ENCODE measurements at places on chromosomes 16 and 17. TPM values are rescaled to one million over a fixed set of nuclear protein-coding genes. Genes with fewer than 3 reads are reported as not detected.

GRCh38 chr17:39094607-39095308, 56.7 kb downstream of the PLXDC1 start:
- H3K4me1 ChIP-seq = peaks cover 15% of the 10 kb centered on the region
- no peaks in the 10 kb centered on the region for H3K27me3 ChIP-seq
- peak overlapping the region; percentile 42 for H3K27ac ChIP-seq

DNA sequence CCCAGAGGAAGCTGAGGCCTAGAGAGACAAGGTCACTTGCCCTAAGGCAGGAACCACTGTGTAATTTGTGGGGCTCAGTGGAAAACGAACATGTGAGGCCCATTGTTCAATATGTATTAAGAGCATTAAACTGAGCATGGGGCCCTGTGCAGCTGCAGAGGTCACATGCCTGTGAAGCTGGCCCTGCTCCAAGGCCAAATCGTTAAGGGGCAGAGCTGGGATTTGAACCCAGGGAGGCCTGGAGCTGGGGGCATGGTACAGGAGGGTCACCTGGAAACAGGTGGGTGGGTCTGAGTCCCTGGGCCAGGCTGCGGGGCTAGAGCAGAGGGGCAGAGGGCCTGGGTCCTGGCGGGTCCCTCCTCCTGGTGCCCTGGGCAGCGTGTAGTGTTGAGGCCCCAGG, 19.7 kb downstream of the C16orf74 start:
- H3K27ac ChIP-seq = no peak overlapping the region
- H3K36me3 ChIP-seq = no peaks in the 10 kb centered on the region
- no peak overlapping the region for H3K4me3 ChIP-seq
- DNase-seq = no peak
- no peaks in the 10 kb centered on the region for H3K27me3 ChIP-seq

- no peak overlapping the region for H3K27ac ChIP-seq
- no peaks in the 10 kb centered on the region for H3K36me3 ChIP-seq
- DNase-seq = no peak
- no peaks in the 10 kb centered on the region for H3K27me3 ChIP-seq
Observed at GRCh38 chr17:2835780-2836179, 39.5 kb downstream of the RAP1GAP2 start.

DNA sequence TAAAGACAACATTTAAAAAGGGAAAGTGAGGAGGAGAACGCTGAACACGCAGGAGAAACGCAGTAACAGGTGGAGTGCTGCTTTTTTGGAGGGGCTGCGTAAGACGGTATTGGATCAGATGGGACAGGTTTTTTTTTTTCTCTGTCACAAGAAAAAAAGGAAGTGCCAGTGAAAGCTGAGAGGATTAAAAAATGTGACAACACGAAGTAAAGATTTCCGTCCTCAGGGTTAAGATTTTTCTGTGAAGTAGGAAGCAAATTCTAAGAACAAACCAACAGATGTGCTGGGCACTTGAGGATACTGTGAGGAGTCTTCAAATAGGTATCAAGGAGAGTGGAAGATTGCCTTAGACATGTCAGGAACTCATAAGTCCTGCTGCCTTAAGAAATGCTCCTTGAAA, 5.8 kb upstream of the ABCA9 start:
- no peaks in the 10 kb centered on the region for H3K36me3 ChIP-seq
- no peak for DNase-seq
- no peaks in the 10 kb centered on the region for H3K27me3 ChIP-seq
- no peak overlapping the region for H3K27ac ChIP-seq
- H3K4me3 ChIP-seq = no peak overlapping the region
- H3K4me1 ChIP-seq = peaks cover 7% of the 10 kb centered on the region

- DNase-seq = no peak
- no peak overlapping the region for H3K4me3 ChIP-seq
- H3K4me1 ChIP-seq = no peaks in the 10 kb centered on the region
Observed at GRCh38 chr17:51170736-51171135, 4.5 kb downstream of the NME2 start.

DNA sequence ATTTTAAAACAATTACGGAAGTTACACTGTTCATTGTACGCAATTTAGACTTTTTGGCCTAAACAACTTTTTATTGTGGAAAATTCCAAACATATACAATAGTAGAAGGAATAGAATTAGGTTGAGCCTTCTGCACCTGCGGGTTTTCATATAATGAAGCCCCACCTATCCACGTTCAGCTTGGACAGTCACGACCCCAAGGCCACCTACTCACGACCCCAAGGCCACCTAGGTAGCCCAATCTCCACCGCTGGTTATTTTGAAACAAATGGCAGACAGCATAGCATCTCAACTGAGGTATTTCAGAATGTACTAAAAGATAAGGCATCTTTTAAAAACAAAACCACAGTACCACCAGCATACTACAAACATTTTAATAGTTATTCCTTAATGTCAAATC, 631 bp downstream of the NLRC5 start:
- H3K4me1 ChIP-seq = peaks cover 27% of the 10 kb centered on the region
- peak overlapping the region; percentile 89 for H3K27ac ChIP-seq
- H3K27me3 ChIP-seq = no peaks in the 10 kb centered on the region

DNA sequence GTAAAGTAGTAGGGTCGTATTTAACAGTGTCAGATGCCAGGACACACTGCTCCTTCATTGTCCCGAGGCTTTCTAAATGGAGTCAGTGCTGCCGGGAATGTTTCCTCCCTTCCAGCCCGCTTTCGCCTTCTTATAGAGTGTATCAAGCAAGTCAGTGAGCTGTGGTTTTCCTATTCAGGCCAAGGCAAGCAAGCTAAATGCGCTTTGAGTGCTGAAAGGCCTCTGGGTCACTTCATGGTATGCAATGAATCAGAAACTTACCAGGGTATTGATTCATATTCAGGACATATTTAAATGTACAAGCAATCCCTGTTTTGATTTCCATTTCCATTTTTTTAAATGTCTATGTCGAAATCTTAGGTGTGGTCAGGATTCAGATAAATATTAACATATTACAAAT, 327.9 kb upstream of the SOX9 start:
- no peak overlapping the region for H3K4me3 ChIP-seq
- no peak overlapping the region for H3K27ac ChIP-seq
- no peaks in the 10 kb centered on the region for H3K36me3 ChIP-seq
- DNase-seq = no peak

GRCh38 chr17:72749119-72749572, 343.3 kb downstream of the SLC39A11 start:
- peak; percentile 66 for DNase-seq
- no peaks in the 10 kb centered on the region for H3K27me3 ChIP-seq
- H3K27ac ChIP-seq = no peak overlapping the region
- H3K4me3 ChIP-seq = no peak overlapping the region
- H3K36me3 ChIP-seq = no peaks in the 10 kb centered on the region
- H3K4me1 ChIP-seq = peaks cover 4% of the 10 kb centered on the region

GRCh38 chr17:82794781-82795482, 43.1 kb downstream of the TBCD start:
- peak overlapping the region; percentile 27 for H3K27ac ChIP-seq
- no peak overlapping the region for H3K4me3 ChIP-seq
- no peak for DNase-seq
- no peaks in the 10 kb centered on the region for H3K27me3 ChIP-seq
- peaks cover 9% of the 10 kb centered on the region for H3K4me1 ChIP-seq

GRCh38 chr17:32936894-32937500, 9.0 kb downstream of the TMEM98 start:
- H3K27ac ChIP-seq = peak overlapping the region; percentile 37
- H3K4me3 ChIP-seq = no peak overlapping the region
- no peaks in the 10 kb centered on the region for H3K27me3 ChIP-seq

GRCh38 chr17:77718669-77718961, 239.9 kb upstream of the TNRC6C start:
- no peak for DNase-seq
- no peaks in the 10 kb centered on the region for H3K36me3 ChIP-seq
- H3K27ac ChIP-seq = no peak overlapping the region

TBC1D3I gene
- 0.27 TPM for total RNA-seq

SLFN12L gene
- total RNA-seq = 3.0 TPM

RAPGEFL1 gene
- 220 TPM for total RNA-seq

TBX6 gene
- 2.2 TPM for total RNA-seq
